ENCODE measurements at places on chromosomes 5 and 9.

DNA sequence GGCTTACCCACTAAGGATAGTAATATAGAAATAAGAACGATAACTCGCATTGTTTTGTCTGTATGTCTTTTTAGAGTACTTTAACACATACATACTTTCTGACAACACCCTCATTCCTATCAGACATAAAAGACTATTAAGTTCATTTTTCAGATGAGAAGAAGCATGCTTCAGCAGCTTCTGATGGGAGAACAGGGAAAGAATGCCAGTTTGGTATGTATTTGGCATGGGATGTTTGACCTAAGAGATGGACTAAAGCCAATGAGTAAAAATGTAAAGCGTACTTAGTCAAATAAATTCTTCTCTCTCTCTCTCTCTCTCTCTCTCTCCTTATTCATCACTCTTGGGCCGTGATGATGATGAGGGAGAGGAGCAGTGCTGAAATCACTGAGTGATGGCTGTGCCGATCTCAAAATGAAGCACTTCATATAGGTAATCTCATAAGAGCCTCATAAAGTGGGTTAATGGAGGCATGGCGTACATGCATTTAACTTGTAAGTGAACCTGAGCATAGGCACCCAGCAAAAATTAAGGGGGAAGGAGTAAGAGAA is 71.5 kb downstream of the SLIT3 start:
- no peak for DNase-seq

DNA sequence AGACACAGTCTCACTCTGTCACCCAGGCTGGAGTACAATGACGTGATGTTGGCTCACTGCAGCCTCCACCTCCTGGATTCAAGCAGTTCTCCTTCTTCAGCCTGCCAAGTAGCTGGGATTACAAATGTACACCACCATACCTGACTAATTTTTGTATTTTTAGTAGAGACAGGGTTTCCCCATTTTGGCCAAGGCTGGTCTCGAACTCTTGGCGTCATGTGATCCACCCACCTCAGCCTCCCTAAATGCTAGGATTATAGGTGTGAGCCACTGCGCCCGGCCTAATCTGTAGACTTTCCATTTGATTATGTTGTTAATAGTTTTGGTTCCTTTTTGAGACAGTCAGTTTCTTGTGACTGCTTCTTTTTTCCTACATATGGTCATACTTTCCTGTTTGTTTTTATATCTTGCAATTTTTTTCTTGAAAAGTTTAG is 31.0 kb downstream of the MTREX start:
- no peak for DNase-seq

- no peak for DNase-seq
These were observed 14.6 kb downstream of the MRPL36 start for GRCh38 chr5:1785062-1785461.

- no peak for DNase-seq
These were observed 26.9 kb upstream of the GALNT10 start for GRCh38 chr5:154163327-154164248.

GRCh38 chr9:17578911-17579793 is at the start of gene SH3GL2:
TSS of gene SH3GL2 (plus strand) at chr9:17579066.
- DNase-seq: no peak

DNA sequence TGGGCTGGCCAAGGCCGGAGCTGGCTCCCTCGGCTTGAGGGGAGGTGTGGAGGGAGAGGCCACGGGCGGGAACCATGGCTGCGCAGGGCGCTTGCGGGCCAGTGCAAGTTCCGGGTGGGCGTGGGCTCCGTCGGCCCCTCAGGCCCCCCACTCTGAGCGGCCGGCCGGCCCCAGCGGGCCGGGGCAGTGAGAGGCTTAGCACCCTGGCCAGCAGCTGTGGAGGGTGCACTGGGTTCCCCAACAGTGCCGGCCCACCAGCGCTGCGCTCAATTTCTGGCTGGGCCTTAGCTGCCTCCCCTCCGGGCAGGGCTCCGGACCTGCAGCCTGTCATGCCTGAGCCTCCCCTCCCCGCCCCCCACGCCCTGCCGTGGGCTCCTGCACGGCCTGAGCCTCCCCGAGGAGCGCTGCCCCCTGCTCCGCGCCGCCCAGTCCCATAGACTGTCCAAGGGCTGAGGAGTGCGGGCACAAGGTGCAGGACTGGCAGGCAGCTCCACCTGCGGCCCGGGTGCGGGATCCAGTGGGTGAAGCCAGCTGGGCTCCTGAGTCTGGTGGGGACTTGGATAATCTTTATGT is 184.2 kb downstream of the ATPSCKMT start:
- no peak for DNase-seq

DNA sequence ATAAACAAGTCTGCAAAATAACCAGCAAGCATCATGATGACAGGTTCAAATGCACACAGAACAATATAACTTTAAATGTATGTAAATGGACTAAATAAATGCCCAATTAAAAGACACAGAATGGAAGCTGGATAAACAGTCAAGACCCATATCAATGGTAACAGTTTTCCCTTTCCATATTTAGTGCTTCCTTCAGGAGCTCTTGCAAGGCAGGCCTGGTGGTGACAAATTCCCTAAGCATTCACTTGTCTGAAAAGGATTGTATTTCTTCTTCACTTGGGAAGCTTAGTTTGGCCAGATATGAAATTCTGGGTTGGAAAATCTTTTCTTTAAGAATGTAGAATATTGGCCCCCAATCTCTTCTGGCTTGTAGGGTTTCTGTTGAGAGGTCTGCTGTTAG is 120.2 kb upstream of the RASA1 start:
- no peak for DNase-seq

DNA sequence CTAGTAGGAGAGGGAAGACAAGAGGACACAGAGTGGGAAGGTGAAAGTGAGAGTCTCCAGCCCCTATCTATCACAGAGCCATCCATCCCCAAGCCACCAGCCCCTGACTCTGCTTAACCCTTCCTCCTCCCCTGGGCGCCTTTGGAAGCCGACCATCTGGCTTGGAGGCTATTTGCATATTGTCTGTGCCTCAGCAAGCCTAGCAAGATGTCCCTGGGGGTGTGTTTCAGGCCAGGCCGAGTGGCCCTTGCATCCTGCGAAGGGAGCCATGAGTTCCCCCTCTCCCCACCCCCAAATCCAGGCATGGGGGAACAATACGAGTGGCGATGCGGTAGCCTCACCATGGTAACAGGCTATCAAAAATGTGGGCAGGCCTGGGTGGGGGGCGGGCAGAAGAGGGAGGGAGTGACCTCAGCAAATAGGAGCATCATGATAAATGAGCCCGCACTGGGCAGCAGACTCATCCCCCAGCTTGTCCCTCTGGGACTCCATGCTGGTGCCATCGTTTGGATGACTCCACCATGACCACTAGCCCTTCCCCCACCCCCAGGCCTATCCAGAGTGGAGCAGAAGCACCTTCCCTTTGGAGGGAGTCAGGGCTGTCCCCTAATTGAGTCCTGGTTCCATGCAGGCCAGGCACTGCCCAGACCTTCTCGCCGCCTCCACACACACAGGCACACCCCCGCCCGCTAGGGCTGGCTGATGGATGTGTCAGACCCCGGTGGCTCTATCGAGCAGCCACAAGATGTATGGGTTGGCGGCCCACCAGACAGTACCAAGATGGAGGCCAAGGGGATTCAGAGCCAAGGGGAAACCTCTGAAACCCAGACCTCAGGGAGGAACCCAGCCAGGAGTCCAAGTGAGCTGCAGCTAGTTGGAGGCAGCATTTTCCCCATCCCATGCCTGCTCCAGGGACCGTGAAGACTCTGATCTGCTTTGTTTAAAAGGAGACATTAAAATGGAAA is 14.6 kb downstream of the URM1 start:
- no peak for DNase-seq

GRCh38 chr5:83547161-83547560 is 75.6 kb downstream of the VCAN start:
- DNase-seq: no peak

- no peak for DNase-seq
These were observed 84.0 kb downstream of the USP20 start for GRCh38 chr9:129919277-129919676.

DNA sequence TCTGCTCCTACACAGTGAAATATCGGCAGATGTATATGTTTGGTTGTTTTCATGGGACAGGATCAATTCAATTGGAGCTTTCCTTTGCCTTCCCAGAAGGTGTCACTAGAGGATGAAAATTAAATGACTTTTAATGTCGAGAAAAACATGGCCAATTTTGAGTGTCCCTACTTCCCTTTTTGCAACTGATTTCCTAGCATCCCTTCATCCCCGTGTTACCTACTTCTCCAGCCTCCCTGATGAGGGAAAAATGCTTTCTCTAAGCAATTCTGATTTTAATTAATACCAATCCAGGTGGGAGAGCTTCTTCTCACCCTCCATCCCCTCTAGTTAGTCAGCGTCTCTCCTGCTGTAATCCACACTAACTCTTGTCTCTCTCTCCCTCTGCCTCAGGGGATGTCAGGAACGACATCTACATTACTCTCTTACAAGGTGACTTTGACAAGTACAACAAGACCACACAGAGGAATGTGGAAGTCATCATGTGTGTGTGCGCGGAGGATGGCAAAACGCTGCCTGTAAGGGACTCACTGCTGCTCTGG is 64.9 kb downstream of the DOCK2 start:
- DNase-seq: no peak

DNA sequence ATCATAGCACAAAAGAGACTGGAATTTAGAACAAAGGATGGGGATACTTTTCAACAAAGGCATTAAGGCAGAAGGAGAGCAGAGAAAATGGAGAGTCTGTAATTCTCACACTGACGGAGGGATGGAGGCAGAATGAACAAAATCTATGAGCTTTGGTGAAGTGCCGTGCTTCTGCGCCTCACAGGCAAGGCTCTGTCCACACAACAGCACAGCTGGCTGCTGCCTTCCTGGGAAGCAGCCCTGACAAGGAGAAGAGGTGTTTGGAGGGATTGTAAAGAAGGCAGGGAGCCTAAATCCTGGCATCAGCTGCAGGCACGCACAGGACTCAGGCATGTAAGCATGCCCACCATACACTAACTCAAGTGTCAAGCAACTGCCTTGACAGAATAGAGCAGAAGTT is 485.2 kb upstream of the KIF2A start:
- no peak for DNase-seq

GRCh38 chr9:83503866-83504265 is 34.3 kb downstream of the FRMD3 start:
- no peak for DNase-seq
